ENCODE measurements at places on chromosomes 11 and 22.

DNA sequence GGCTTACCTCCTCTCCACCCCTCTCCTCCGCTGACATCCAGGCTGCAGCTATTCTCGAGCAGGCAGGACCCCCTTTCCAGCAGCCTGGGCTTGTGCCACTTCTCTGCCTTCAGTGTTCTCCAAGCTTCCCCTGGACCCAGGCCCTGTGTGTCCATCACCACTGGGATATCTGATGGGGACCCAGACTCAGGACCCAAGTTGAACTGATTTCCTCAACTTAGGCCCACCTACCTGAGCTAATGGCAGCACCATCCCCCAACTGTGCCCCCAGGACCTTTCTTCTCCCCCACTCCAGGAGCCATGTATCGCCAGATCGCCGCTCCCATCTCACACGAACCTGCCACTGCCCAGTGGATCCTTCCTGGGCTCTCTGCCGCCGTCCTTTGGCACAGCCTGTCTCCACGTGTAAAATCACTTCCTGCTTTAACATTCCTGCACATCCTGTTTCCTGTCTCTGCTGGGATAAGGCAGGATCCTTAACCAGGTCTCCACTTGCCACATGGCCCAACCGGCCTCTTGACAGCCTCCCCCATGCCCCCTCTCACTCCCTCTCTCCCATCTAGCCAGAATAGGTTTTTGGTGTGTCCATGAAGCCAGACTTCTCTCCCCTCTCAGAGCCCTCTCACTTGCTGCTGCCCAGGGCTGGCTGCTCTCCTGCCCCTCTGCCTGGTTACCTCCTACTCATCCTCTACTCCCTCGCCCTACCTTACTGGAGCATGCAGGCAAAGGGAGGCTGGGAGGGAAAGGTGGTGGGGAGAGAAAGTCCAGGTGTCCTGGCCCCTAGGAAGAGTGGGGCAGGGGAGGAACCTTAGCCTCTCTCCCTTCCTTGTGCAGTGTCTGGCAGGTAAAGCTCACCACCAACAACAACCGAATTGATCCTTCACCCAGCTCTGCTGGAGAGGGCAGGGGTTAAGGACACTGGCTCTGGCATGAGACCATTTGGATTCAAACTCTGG lies 9.4 kb downstream of the SPATA19 start:
- DNase-seq, result no peak

- DNase-seq, result no peak
These were observed 388.8 kb downstream of the LUZP2 start for GRCh38 chr11:24885580-24886173.

DNA sequence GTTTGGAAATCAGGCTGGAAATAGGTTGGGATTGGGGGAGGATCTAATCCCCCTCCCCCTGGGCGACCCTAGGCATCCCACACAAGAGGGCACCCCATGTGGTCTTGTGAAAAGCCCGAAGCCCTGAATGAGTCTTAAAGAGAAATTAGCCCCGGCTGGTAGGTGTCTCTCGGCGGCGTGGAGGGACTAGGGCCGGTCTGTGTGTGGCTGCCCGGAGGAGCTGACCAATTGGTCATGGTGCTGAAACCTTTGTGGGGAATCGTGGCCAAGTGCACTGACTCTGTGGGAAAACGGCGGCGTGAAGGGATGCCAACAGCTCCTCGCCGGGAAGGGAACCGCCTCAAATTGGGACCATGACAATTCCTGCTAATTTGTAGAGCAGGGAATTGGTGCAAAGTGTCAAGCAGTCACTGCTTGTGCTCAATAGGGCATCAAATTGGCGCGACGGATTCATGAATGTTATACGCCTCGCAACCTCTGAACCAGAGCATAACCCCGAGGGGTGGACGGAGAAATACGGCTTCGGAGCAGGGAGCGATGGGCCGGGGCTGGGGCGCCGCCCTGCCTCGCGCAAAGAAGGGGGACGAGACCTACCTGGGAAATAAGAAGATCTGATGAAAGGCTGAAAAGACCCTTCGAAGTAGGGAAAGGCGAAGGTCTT lies 1.5 kb downstream of the DBX1 start:
- DNase-seq, result no peak

GRCh38 chr11:30983143-30983542 lies 386.4 kb downstream of the DCDC1 start:
- no peak for DNase-seq

DNA sequence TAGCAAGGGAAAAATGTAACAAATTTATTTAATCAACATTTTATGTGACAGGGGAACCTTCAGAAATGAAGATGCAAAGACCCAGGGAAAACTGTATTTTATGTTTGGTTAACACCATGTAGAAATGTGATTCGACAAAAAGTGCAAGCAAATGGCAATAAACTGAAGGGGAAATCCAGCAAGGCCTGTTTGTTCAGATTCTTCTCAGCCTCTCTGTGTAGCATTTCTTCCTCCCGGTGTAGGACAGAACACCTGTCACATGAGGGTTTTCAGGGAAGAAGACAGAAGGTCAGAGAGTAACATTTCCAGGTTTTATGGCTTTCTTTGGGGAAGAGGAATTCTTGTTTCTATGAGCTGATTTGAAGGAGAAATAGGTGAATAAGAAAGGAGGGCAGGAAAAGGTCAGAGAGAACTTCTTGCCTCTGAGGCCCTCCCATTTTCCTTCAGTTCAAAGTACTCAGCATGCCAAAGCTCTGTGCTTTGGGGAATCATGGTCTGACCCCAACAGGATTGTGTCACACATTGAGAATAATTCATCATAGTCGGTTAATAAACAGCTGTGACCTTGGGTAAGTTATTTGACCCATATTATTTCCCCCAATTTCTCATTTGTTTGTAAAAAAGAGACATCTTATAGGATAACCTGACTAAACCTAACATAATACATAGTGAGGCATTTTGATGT lies 45.5 kb upstream of the ME3 start:
- no peak for DNase-seq

GRCh38 chr11:118789501-118790356 lies 1.2 kb downstream of the DDX6 start:
- no peak for DNase-seq

GRCh38 chr22:16960884-16961249 lies 47.2 kb downstream of the GAB4 start:
- DNase-seq, result no peak

DNA sequence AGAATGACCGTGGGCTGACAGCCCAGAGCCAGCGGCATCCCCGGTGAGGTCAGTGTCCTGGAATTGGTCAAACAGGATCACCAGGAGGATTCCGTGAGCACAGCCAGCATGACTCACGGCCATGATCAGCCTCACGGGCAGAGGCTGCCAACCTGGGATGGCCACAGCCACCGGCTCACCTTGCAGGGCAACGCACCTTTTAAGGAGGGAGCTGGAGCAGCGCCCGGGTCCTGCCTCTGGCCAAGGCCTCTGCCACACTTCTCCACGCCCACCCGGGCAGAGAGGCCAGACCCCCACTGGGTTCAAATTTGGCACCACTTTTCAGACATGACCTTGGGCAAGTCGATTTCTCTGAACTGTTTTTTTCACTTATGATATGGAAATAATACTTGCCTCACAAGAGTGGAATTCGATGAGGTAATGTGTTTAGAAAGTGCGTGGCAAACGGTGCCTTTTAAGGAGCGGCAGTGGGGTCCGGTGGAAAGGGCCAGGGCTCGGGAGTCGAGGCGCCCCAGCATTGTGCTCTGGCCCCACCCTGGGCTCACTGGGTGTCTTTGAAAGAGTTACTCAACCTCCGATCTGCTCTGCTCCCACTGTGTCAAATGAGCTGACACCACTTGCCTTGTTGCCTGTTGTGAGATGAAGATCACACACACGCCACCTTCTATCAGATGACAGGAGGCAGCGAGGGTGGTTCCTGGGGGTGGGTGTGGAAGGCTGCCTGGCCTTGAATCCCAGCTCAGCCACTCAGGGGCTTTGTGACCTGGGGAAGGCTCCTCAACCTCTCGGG lies 16.0 kb downstream of the TXN2 start:
- no peak for DNase-seq

DNA sequence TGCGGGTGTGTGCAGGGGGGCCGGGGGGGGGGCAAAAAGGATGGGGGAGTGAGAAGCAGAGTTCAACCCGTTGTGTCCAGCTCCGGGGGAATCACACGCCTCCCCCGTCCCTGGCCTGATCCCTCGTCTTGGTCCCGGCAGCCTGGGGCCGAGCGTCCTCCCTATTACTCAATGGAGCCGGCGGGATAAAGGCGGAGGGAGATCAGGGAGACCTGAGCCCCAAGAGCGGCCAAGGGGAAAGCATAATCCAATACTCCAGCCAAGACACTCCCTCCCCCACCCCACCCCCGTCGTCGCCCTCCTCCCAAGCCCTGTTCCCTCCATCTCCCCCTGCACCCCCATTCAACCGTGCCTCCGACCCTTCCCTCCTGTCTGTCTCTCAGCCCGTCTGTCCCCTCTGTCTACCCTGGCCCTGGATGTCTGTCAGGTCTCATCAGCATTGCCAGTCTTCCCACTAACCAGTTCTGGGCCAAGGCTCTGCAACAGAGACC lies 2.6 kb downstream of the PHOX2A start:
- DNase-seq, result no peak
